ENCODE measurements at places on chromosomes 11 and 22.
A peak's percentile ranks its signal among the peaks of the same experiment; 100 is the strongest.

DNA sequence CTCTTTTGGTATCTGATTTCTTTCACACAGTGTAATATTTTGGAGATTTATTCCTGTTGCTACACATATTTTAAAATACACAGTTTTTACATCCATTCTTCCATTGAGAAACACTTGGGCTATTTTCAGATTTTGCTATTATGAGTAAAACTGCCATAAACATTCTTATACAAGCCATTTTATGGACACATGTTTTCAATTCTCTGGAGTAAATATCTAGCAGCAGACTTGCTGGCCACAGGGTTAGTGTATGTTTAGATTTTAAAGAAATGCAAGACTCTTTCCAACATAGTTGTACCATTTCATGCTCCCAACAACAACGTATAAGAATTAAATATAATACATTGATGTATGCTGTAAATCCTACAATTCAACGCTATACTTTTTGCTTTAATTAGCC, 360.8 kb upstream of the PITPNB start:
- no peak for DNase-seq

- no peak for DNase-seq
Observed at GRCh38 chr11:41413843-41414242, 45.6 kb downstream of the LRRC4C start.

DNA sequence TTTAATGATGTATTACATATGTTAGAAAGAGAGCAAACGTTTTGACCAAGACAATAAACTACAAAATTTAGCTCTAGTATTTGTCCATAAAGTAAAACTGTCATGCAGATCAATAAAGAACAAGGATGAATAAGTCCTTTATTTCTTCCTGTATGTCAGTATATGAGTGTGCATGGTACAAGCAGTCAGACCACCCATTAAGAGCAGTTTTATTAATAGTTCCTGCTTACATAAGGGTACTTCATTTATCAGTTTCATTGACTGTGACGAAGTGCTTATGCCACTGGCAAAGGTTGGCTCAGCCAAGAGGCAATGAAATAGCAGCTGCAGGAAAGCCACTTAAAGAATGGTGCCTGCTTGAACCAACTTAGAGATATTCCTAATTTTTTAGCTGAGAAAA, 913.0 kb upstream of the CNTN5 start:
- DNase-seq = no peak

- no peak for DNase-seq
Observed at GRCh38 chr22:22474733-22475132, 33.8 kb downstream of the ZNF280B start.

- DNase-seq = no peak
Observed at GRCh38 chr22:34934261-34934660, 131.7 kb upstream of the ISX start.

DNA sequence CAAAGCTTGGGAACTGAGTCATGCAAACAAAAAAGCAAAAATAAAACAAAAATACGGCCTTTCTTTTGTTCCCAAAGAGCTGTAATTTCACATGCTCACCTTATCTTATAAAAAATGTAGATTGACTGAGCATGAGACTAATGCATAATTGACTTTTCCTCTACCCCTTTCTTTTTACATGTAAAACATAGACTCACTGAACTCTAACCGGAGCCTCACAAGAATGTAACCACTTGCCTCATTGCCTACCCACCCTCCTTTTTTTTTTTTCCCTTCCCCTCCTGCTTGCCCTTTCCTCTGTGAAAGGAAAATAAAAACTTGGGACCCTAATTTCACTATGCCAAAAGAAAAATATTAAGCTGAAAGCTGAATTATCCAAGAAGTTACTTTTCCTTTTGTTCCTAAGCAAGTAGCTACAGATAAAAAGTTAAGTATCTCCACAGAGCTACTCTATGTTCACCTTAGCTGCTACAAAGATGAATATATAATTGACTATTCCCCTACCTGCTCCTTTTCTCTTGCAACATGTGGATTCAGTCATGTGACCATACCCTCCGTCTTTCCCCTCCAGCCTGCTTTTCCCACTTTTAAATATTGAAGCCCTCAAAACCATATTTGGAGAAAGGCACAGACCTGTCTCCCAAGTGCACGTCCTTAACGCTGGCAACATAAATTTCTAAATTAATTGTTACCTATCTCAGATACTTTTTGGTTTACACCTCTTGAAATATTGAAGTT, 39.6 kb upstream of the WEE1 start:
- no peak for DNase-seq

GRCh38 chr11:100469835-100470234, 217.3 kb upstream of the ARHGAP42 start:
- peak; percentile 70 for DNase-seq

- no peak for DNase-seq
Observed at GRCh38 chr11:77250881-77251640, 50.4 kb downstream of the GDPD4 start.

- DNase-seq = no peak
Observed at GRCh38 chr11:121711939-121712338, 259.2 kb upstream of the SORL1-AS1 start.

DNA sequence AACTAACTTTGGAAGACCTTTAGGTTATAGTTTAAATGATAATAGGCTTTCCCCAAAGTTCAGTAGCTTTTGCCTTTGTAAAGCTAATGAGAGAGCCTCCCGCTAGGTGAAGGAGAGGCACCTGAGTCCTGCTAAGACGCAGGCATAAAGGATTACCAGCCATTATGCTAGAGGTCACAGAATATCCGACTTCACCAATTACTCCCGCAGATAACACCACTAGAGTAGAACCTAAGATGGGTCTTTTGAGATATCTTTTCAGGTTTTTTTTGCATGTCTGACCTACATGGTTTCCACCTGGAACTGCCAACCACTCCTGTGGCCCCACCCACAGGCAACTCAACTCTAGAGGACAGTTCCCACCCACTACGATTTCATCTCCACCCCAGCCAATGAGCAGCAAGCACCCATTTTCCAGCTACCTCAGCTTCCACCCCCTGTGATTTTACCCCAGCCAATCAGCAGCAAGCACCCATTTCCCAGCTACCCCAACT, 314.3 kb downstream of the BRD1 start:
- no peak for DNase-seq

- no peak for DNase-seq
Observed at GRCh38 chr11:114052160-114052559, 7.4 kb upstream of the ZBTB16 start.

DNA sequence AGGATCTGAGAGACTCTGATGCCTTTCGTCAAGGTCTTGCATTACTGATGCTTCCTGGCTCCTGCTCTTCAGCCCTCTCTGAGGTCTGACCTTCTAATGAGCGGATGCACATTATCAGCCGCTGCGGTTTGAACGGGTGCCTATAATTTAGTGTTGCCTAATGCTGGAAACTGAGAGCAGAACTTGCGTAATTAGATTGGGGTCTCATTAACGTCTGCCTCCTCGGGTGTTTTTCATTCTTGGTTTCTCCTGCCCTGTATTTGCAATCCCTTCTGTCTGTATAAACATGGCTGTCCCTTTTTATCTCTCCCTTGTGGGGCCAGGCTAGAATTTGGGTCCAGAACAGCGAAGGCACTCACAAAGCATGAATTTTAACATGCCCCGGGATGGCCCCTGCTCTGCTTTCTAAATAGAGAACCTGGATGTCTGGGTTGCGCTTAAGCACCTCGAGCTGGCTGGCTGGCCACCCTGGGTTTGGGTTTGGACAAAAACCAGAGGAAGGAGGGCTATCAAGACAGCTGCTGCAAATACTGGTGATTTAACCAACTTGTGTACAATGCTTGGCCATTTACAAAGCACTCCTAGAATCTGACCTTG, 118.6 kb downstream of the TIMP3 start:
- no peak for DNase-seq

- DNase-seq = no peak
Observed at GRCh38 chr11:68938816-68939582, 35.3 kb downstream of the IGHMBP2 start.

GRCh38 chr11:2272228-2272945, 2.0 kb upstream of the ASCL2 start:
- DNase-seq = no peak

DNA sequence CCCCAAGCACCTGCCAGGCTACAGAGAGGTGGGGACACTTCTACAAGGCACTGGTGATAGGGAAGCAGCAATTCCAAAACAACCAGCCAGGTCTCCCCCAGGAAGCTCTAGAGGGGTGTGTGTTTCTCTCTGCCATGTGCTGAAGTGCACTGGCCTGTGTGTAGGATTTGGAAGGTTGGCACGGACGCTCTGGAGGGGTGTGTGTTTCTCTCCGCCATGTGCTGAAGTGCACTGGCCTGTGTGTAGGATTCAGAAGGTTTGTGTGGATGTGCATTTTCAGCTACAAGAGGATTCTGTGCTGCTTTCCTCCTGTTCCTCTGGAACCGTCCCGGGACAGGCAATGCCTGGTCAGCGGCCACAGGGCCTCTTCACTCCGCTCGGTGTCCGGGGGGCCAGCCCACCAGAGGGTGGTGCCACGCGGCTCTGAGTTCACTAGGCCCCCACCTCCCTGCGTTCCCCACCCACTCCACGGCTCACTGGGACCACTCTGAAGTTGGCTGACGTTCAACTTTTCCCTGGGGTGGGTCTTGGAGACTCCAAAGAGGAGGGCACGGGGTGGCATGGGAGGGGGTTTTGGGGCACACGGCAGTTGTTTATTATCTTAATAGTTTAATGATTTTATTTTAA, 552.8 kb downstream of the BRD1 start:
- DNase-seq = no peak

- no peak for DNase-seq
Observed at GRCh38 chr11:62269654-62270278, at the start of gene SCGB2A2. TSS of gene SCGB2A2 (plus strand) at chr11:62270158. CDS start at chr11:62270217, 59 bp downstream.

DNA sequence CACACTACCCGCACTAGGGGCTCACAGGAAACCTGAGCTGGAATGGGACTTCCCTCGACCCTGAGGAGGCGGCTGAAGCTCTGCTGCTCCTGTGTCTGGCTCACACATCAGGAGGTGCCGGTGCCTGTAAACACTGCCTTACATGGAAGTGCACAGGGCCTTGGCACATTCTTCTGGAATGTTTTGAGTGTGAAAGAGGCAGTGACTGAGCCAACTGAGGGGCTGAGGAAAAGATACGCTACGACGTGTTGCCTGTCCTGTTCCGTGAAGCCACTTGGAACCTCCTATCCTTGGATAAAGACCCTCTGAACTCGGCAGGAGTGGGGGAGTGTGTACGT, 10.5 kb downstream of the TXN2 start:
- DNase-seq = no peak

DNA sequence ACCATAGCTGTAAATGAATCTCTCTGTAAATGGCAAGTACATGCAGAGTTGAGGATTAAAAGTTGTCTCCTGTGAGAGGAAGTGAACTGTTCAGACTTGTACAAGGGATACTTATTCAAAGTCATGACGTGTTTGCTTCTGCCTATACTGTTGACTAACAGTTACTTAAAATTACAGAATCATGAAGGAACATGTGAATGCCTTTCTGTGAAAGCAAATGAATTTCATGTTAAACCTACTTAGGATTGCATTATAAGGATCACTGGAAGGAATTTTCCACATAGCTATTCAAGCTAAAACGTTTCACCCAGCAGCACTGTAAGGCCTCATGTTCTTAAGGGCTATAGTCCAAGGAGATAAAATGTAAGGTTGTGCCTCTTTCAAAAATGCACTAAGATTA, 93.4 kb upstream of the BIRC3 start:
- DNase-seq = no peak

GRCh38 chr11:65576867-65577755, 1.3 kb downstream of the EHBP1L1 start:
- DNase-seq = no peak

DNA sequence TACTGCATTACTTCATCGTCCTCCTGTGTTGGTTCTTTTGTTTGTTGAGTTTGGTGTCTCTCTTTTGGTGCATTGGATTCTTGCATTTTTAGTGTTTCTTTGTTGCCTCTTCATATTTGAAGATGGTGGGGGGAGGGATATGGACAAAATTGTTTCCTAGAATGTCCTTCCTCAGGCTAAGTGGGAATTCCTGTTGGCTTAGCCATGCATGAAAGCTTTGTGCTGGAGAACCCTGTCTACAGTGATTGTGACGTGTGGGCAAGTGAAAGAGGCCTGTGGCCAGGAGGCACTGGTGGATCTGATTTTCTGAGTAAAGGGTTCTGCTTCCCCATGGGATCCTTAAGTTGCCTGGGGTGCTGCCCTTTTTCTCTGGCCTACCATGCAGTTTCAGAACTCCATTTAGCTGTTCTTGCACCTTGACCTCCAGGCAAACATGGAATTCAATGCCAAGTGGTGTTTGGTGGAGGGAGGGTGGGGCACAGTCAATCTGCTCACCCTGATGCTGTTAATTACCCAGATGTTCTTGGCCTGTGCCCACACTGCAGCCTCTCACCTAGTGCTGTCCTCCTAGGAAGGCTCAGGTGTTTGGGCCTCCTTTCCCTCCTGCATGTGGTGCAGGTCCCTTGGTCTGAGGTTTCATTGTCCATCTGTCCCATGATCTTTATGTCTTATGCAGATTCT, 46.3 kb upstream of the SLC22A12 start:
- no peak for DNase-seq

DNA sequence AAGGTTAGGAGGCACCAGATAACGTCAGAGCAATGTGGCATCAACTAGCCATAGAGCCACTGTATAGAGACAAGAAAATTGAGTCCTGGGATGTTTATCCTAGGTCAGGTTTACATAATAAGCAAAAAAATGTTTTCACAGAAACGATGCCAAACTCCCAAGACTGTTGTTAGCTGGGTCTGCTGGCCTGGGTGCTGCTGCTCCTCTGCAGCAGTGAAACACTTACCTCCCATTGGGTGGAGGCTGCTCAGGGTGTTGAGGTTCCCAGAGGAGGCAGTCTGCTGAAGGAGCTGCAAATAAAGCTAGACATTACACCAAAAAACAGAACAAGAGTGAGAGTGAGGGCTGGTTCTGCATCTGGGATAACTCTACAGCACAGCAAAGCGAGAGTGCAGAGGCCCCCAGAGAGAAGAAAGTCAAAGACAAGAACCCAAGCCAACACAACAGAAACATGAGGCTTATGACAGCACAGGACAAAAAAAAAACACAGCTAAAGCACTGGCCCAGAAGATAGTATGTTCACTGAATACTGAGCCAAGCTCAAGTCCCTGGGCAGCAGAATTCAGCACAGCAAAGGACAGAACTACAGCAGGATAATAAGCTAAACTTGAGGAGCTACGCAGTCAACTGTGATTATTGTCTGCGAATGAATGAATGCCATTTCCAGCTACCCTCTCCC, 29.9 kb upstream of the RAPSN start:
- DNase-seq = peak; percentile 45

DNA sequence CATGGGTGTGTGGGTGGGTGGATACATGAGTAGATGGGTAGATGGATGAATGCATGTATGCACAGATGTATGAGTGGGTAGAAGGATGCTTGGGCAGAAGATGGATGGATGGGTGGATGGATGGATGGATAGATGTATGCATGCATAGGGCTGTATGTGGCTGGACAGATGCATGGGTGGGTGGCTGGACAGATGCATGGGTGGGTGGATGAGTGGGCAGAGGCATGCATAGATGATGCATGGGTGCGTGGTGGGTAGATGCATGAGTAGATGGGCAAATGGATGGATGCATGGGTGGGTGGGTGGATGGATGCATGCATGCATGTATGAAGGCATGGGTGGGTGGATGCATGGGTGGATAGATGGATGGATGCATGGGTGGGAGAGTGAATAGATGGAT, 6.8 kb upstream of the CD248 start:
- no peak for DNase-seq

- DNase-seq = no peak
Observed at GRCh38 chr22:46393873-46394272, 58.4 kb downstream of the TRMU start.

GRCh38 chr22:50000587-50001387, 11.8 kb downstream of the IL17REL start:
- no peak for DNase-seq

All from muscle of arm (tissue), 14 donors.